Posterior vena cava (tissue), 2 donors: ENCODE measurements at places on chromosomes 4 and X. TPM values are rescaled to one million over a fixed set of nuclear protein-coding genes. Genes with fewer than 3 reads are reported as not detected.

Gene GYPA
- 0.65 TPM for total RNA-seq

Gene PRAF2
- total RNA-seq, result 42.6 TPM

Gene NAA11
- not detected for total RNA-seq

Gene CLIC2
- 16.2 TPM for total RNA-seq

DNA sequence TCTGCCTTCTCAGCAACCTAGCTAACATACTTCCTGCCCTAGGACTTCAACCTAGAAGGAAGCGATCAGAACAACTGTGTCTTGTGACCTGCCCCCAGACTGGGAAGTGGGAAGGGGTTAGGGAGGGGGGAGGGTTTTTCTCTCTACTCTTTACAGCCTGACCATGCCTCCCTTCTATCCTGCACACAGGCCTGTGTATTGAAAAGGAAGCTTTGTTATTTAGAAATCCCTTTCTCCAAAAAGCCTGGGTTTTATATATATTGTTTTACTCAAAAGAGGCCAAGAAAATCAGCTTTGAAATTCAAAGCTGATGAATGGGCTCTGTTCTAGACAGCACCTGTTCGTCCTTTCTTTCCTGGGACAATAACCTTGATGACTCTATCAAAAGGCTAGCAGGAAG lies 35.2 kb upstream of the SMS start:
- DNase-seq, result no peak

DNA sequence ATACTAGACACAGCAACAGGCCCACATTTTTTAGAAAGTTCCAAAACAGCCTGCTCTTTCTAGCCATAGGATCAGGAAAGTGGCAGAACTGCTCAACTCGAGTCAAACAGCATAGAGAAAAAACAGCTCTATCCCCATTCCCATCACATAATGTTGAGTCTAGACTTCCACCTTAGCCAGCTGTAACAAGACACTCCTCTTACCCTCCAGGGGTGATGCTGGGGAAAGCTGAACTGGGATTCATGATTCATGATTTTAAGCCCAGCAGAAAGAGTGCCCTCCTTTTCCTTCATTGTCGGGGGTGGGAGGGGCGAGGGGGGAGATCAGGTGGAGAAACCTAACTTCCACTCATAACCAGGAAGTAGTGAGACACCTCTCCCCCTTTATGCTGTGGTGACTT lies 86.1 kb downstream of the CENPC start:
- DNase-seq, result no peak

DNA sequence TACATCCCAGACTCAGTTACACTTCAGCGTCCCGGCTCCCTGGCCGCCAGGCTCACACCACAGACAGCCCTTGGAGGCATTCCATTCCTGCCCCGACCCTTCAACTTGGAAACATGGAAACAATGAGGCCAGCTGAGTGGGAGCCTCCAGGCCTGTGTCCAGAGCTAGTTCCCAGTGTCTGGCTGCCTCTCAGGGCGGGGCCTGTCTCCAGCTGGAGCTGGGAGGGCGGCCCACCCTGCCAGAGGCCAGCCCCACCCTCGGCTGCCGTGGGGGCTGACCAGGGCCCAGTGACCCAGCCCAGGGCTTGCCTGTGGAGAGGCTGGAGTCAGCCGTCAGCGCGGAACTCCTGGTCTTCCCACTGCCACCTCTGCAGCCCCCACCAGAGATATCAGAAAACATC lies 37.4 kb upstream of the SPON2 start:
- DNase-seq, result peak; percentile 95

DNA sequence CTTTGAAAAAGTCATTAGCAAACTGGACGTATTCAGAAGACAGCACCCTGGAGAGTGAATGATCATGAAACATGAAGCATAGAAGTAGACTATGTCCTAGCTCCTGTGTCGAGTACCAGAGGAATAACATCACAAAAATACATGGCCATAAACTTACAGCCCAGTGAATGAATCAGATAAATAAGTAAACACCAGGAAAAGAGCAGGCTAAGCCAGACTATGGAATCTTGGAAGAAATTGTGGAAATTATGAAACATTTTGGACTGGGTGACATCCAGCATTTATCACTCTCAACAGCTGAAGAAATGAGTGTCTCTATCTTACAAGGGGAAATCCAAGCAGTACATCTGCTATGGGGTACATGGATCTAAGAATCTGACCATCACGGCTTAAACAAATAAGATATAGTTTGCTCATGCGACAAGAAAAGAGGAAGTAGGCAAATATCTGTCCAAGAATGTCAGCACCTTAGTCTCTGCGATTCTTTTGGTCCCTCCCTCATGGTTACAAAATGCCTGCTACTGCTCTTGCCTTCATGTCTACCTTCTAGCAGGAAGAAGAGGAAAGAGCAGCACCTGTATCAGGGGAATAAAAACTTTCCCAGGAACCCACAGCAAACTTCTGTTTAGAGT lies 481.5 kb downstream of the BCOR start:
- DNase-seq, result no peak

GRCh38 chrX:152897222-152898131 lies at the start of gene ZNF185:
ZNF185 (plus strand) TSS chrX:152898067; CDS start chrX:152914490, 16,423 bp downstream.
- DNase-seq, result no peak

GRCh38 chr4:8550691-8551090 lies 29.5 kb upstream of the GPR78 start:
- peak; percentile 68 for DNase-seq
